ENCODE measurements at places on chromosomes 7 and 10. TPM values are rescaled to one million over a fixed set of nuclear protein-coding genes. Genes with fewer than 3 reads are reported as not detected.
A peak's percentile ranks its signal among the peaks of the same experiment; 100 is the strongest.

Gene GIMAP5
- 0.22 TPM for polyA plus RNA-seq

Gene GPRIN2
- polyA plus RNA-seq = 3.3 TPM

GRCh38 chr10:47024046-47024322 lies 112.8 kb downstream of the PTPN20 start:
- DNase-seq = no peak
- H3K4me1 ChIP-seq = no peaks in the 10 kb centered on the region
- no peaks in the 10 kb centered on the region for H3K27me3 ChIP-seq

GRCh38 chr7:29917641-29918040 lies 72.0 kb downstream of the SCRN1 start:
- no peak overlapping the region for H3K27ac ChIP-seq
- DNase-seq = no peak
- peaks cover 8% of the 10 kb centered on the region for H3K4me1 ChIP-seq
- H3K36me3 ChIP-seq = peaks cover 7% of the 10 kb centered on the region
- no peaks in the 10 kb centered on the region for H3K27me3 ChIP-seq

GRCh38 chr7:106765727-106766355 lies 99.2 kb upstream of the PIK3CG start:
- no peak for DNase-seq
- no peak overlapping the region for H3K27ac ChIP-seq
- no peaks in the 10 kb centered on the region for H3K36me3 ChIP-seq
- no peak overlapping the region for H3K4me3 ChIP-seq

Gene SLC18A2
- polyA plus RNA-seq = 1.0 TPM

GRCh38 chr7:67343572-67343971 lies 346.9 kb downstream of the TYW1 start:
- no peaks in the 10 kb centered on the region for H3K27me3 ChIP-seq
- no peak for DNase-seq
- no peaks in the 10 kb centered on the region for H3K36me3 ChIP-seq
- no peak overlapping the region for H3K4me3 ChIP-seq
- H3K27ac ChIP-seq = no peak overlapping the region
- no peaks in the 10 kb centered on the region for H3K4me1 ChIP-seq

- H3K4me1 ChIP-seq = peaks cover 14% of the 10 kb centered on the region
- H3K27ac ChIP-seq = no peak overlapping the region
- no peaks in the 10 kb centered on the region for H3K36me3 ChIP-seq
- no peaks in the 10 kb centered on the region for H3K27me3 ChIP-seq
- no peak for DNase-seq
- no peak overlapping the region for H3K4me3 ChIP-seq
Measured at GRCh38 chr7:74032191-74032490, 4.2 kb downstream of the ELN start.

DNA sequence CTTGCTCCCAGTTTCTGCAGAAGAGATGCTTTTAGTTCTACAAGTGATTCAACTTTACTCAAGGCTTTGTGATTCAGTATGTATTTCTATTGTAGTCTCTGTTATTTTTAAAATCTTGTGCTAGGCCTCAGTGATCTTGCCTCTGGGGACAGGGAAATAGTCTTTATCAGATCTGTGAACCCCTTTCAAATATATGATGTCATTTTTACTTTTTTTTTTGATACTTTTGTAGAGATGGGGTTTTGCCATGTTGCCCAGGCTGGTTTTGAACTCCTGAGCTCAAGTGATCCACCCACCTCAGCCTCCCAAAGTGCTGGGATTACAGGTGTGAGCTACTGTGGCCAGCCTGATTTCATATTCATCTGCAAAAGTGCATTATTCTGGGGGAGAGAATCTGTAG lies 3.4 kb downstream of the SNX10 start:
- no peaks in the 10 kb centered on the region for H3K4me1 ChIP-seq
- no peaks in the 10 kb centered on the region for H3K36me3 ChIP-seq
- DNase-seq = no peak
- no peak overlapping the region for H3K27ac ChIP-seq
- no peak overlapping the region for H3K4me3 ChIP-seq

- DNase-seq = no peak
- H3K27me3 ChIP-seq = peaks cover 5% of the 10 kb centered on the region
- no peak overlapping the region for H3K27ac ChIP-seq
- no peaks in the 10 kb centered on the region for H3K36me3 ChIP-seq
- H3K4me1 ChIP-seq = no peaks in the 10 kb centered on the region
- no peak overlapping the region for H3K4me3 ChIP-seq
Measured at GRCh38 chr10:14163377-14164086, 167.2 kb downstream of the FRMD4A start.

DNA sequence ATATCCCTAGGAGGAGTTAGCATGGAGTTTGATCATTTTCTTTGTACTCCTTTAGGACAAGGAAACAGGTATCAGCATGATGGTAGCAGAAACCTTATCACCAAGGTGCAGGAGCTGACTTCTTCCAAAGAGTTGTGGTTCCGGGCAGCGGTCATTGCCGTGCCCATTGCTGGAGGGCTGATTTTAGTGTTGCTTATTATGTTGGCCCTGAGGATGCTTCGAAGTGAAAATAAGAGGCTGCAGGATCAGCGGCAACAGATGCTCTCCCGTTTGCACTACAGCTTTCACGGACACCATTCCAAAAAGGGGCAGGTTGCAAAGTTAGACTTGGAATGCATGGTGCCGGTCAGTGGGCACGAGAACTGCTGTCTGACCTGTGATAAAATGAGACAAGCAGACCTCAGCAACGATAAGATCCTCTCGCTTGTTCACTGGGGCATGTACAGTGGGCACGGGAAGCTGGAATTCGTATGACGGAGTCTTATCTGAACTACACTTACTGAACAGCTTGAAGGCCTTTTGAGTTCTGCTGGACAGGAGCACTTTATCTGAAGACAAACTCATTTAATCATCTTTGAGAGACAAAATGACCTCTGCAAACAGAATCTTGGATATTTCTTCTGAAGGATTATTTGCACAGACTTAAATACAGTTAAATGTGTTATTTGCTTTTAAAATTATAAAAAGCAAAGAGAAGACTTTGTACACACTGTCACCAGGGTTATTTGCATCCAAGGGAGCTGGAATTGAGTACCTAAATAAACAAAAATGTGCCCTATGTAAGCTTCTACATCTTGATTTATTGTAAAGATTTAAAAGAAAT lies 4.8 kb downstream of the BAMBI start:
- H3K27me3 ChIP-seq = no peaks in the 10 kb centered on the region
- H3K4me3 ChIP-seq = peak overlapping the region; percentile 99
- H3K36me3 ChIP-seq = peaks cover 58% of the 10 kb centered on the region
- peaks cover 33% of the 10 kb centered on the region for H3K4me1 ChIP-seq
- H3K27ac ChIP-seq = peak overlapping the region; percentile 99

Gene ATRNL1
- 5.4 TPM for polyA plus RNA-seq

Gene NEUROD6
- not detected for polyA plus RNA-seq
